ENCODE measurements at places on chromosomes 13 and 19. TPM values are rescaled to one million over a fixed set of nuclear protein-coding genes. Genes with fewer than 3 reads are reported as not detected.

GRCh38 chr19:30879225-30879624 lies 470.0 kb downstream of the TSHZ3 start:
- no peak for DNase-seq

DNA sequence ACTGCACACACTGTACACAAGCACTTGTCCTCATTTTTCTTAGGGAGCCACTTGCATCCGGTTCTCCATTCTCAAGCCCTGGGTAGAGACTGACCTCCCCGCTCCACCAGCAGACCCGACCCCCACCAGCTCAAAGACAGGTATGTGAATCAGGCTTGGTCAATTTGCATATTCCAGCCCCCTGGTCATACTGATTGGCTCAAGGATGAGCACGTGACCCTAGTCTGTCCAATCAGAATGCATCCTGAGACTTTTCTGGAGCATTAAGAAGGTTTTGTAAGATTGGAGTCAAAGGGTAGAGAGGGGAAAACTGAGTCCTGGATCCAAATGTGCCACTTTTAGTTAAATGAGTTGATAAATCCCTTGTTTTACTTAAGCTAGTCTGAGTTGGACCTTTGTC lies 34.1 kb downstream of the NOTCH3 start:
- DNase-seq, result no peak

GRCh38 chr19:35436477-35437405 lies 11.3 kb upstream of the FFAR2 start:
- peak; percentile 65 for DNase-seq

- DNase-seq, result no peak
These were observed 87.6 kb upstream of the SPRY2 start for GRCh38 chr13:80428349-80429096.

DNA sequence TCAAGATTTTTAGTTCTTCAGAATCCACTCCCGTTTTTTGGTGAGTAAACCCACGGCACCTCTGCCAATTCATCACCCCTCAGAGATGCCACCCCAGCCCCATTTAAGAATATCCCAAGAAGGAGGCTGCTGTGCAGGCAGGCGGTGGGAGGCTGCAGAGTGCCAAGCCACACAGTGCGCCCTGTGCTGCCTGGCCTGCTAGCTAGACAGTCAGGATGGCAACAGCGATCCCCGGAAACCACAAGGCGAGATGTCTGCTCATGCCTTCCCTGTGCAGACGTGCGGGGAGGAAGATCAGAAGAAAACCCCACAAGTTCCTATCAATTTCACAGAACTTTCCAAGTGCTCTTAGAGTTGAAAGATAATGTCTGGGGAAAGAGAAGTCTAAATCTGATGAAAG lies 64.8 kb upstream of the GPR183 start:
- DNase-seq, result no peak

DNA sequence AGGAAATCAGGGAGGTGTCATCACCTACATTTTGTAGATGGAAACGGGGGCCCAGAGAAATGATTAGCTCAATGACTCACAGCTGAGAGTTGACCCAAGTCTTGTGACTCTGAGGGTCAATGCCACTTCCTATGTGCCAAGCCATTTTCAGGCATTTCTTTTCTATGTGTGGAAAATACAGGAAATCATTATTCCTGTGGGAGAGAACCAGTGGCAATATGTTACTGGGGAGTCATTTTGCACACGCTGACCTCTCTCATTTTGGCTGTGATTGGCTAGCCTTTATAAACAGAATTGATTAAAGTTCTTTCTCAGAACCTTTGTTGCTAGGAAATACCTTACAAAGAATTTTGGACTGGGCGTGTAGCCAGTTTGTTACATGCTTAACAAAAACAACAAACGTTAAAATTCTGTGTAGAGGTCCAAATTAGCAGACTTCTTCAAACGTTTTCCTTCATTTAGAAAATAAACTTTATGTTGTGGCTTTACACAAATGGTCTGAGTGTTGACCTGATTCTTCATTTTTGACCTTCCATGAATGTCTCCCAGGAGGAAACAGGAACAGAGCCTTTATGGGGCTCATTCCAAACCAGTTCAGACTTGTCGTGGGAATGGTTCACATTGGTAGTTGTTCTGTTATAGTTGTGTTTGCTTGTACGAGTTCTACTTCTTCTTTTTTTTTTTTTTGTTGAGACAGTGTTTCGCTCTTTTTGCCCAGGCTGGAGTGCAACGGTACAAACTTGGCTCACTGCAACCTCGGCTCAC lies 11.4 kb downstream of the PCCA start:
- DNase-seq, result peak; percentile 91

DNA sequence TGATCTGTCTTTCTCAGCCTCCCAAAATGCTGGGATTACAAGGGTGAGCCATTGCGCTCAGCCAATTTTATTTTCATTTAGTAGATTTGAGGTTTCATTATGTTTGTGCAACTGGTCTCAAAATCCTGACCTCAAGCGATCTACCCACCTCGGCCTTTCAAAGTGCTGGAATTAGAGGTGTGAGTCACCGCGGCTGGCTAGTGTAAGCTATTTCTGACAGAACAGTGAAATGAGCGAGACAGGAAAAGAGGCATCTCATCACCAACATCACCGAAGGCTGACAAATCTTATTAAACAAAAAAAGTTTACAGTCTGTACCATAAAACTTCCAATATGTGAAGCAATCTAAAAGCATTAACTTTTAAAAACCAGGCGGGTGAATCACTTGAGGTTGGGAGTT lies 12.2 kb upstream of the ZNF888 start:
- DNase-seq, result peak; percentile 98

DNA sequence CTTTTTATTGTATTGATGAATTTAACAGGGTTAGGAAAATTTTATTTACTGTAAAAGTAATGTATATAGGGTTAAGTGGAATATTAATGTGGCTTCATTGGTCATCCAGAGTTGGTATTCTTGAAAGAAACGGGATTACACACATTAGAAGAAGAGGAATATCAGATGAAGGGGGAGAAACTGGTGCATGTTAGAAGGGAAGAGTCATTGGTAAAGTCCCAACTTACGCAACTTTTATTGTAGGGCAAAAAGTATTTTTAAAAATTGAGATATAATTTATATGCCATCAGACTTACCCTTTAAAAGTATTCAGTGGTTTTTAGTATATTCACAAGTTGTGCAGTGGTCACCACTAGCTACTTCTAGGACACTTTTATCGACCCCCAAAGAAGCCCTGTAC lies 47.3 kb downstream of the DNAJC3 start:
- DNase-seq, result no peak

GRCh38 chr13:100235311-100235901 lies 146.5 kb downstream of the PCCA start:
- peak; percentile 47 for DNase-seq

DNA sequence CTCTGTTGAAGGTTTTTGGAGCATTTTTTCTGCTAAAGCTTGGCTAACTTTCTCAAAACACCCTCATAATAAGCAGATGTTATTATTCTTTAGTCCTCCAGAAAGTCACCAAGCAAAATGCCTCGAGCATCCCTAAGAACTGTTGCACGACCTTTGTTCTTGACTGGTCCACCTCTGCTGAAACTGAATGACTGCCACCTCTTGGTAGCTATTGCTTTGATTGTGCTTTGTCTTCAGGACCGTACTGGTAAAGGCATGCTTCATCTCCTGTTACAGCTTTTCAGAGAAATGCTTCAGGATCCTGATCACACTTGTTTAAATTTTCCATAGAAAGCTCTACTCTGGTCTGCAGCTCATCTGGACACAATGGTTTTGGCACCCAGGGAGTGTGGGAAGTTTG lies 254.8 kb downstream of the DCT start:
- no peak for DNase-seq

The UBE2L5 gene
- not detected for total RNA-seq

The VSTM2B gene
- total RNA-seq, result not detected

The JAK3 gene
- 0.39 TPM for total RNA-seq

The SOX1 gene
- not detected for total RNA-seq

Measured in M059J (cell line).